ENCODE measurements at places on chromosomes 7 and 10.

- DNase-seq = no peak
Measured at GRCh38 chr10:63114031-63114814, 18.9 kb upstream of the NRBF2 start.

DNA sequence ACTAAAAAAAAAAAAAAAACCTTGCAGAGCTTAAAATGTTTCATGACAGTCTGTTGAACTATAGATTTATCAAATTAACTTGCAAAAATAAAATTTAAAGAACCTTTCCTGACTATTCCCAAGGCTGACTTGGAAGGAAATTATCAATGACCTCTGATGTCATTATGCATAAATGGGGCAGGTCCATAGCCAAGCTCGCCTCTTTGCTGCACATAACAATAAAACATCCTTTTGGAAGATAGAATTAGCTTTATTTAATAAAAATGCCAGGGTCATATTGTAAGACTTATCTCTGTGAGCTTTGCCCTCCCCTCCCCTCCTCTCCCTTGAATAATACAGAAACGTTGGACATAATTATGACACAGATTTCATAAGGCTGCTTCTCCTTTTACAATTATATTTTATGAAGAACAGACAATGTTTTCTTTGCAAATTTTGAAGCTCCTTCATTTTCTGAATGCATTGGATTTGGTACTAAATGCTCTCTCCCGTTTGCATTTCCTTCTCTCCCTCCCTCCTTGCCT, 444.8 kb downstream of the AUTS2 start:
- no peak for DNase-seq

DNA sequence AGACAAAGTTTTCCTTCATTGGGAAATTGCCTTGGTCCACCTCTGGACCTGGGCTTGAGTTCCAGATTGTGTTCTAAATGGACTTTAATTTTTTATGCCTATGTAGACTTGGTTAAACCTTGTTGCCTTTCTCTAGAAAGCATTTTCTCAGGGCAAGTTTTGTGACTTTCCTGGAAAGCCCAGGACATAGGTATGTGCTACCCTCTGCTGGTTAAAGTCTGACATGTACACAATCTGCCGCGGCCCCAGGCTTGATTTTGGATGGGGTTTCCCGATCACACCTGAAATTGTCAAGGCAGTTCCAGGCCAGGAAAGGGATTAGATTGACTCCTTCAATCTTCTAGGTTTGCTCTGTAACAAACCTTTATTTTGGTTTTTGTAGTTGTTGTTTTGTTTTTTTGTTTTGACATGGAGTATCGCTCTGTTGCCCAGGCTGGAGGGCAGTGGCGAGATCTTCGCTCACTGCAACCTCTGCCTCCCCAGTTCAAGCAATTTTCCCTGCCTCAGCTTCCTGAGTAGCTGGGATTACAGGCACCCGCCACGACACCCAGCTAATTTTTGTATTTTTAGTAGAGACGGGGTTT, 14.1 kb upstream of the AKR1B10 start:
- DNase-seq = peak; percentile 36

- DNase-seq = no peak
Measured at GRCh38 chr7:17497549-17498167, 199.2 kb downstream of the AHR start.

DNA sequence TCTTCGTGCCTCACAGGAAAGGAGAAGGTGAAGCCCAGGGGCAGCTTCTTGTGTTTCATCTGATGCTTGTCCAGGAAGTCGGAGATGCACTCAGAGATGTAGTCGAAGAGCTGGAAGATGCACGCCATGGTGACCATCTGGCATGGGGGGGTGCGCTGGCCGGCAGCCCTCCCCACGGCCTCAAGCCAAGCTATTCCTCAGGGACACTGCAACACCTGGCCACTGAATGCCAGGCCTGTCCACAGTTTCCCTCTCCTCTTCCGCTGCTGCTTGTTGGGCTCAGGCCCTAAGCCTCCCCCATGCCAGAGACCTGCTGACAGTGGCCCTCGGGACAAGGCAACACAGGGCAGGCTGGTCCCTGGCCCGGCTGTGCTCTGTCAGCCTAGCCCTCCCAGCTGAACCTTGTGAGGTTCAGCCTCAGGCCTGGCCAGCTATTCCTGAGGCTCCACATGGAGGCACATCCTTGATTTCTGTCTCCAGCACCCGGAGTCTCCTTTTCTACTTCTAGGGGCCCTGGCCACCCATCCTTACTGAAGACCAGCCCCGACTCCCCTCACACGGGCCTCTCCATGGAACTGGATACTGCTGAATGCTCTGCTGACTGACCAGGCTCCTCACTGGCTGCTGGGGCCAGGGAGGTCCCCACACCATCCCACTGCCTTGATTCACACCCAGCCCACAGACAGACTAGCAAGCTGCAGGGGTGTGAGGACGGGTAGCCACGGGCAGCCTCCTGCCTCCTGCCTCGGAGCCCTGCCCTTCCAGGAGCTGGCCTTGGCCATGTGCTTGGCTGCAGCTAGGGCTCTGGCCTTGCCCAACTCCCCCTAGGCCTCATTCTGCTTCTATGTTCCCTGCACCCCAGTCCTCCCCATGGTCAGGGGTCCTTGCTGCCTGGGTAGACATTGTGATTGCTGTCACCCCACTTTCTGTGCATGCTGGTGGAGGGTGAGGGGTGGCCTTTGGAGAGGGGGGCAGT, 10.1 kb upstream of the MYL7 start:
- DNase-seq = no peak

- DNase-seq = no peak
Measured at GRCh38 chr7:8229927-8230326, 32.0 kb downstream of the ICA1 start.

GRCh38 chr7:29330136-29330535, 135.6 kb downstream of the CHN2 start:
- DNase-seq = no peak

DNA sequence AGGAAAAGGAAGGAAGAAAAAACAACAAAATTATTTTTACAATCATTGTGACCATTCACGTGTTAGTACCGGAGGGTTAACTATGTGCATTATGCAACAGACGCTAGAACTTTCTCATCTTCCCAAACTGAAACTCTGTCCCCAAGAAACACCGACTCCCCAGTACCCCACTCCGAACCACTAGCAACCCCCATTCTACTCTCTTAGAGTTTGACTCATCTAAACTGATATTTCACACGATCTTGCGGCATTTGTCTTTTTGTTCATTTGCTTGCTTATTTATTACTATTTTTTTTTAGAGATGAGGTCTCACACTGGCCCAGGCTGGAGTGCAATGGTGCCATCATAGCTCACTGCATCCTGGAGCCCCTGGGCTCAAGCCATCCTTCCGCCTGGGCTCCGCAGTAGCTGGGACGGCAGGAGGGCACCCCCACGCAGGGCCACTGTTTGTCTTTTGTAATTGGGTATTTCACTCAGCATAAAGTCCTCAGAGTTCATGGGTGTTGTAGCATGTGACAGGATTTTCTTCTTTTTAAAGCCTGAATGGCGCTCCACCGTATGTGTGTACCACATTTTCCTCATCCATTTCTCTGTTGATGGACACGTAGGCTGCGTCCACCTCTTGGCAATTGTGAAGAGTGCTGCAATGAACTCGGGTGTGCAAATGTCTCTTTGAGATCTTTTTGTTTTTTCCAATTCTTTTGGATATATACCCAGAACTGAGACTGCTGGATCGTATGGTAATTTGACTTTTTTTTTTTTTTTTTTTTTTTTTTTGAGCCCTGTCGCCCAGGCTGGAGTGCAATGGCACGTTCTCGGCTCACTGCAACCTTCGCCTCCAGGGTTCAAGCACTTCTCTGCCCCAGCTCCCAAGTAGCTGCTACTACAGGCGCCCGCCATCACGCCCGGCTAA, 9.5 kb downstream of the MNX1 start:
- no peak for DNase-seq

- DNase-seq = no peak
Measured at GRCh38 chr10:121113385-121113696, 262.2 kb downstream of the WDR11 start.

- no peak for DNase-seq
Measured at GRCh38 chr10:71454347-71454746, 57.6 kb downstream of the CDH23 start.

DNA sequence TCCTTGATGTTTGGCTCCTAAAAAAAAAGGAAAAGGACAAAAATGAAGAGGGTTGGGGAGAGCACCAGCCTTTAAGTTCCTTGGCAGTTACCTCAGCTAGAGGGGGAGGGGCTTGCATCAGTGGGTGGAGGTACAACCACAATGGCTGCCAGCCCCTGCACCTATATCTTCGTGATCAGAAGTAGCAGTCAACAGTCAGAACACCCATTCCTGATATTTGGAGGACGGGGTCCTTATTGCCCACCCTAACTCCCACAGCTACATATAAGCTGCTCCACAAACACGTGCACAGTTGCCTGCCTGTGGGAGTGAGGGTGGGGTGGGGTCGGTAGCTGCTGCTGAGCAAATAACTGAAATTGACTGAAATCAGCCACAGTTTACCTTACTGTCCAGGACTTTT, 26.2 kb downstream of the C1GALT1 start:
- no peak for DNase-seq

- peak; percentile 69 for DNase-seq
Measured at GRCh38 chr10:22323538-22324305, 2.8 kb downstream of the BMI1 start.

DNA sequence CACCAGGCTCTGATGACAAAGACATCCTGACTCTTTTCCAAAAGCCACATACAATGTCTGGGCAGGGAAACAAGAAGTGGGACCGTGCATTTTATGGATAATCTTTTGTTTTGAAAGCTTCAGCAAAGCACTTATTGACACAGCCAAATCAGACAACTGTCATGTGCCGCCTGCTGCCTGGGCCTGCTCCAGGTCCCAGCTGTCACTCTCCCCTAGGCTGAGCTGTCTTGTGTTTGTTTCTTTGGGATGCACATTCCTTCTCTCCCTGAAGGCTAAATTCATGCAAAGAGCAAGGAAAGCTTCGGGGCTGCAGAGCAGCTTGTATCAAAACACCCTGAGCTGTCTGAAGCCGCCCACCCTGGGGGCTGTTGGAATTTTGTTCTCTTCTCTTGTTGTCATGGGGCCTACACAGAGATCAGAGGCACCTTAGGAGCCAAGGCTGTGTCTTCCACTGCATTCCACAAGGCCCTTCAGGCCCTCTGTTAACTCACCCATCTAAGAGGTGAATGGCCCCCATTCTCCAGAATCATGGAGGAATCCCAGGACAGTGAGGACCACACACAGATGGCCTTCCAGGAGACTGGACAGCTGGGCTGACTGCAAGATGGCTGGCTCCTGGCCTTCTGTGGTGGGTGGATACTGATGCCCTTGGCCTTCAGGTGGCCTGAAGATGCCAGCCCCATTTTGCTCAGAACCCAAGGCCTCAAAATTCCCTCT, 17.8 kb upstream of the SLC18A2 start:
- DNase-seq = no peak

- no peak for DNase-seq
Measured at GRCh38 chr7:72057231-72057630, 354.9 kb downstream of the CALN1 start.

DNA sequence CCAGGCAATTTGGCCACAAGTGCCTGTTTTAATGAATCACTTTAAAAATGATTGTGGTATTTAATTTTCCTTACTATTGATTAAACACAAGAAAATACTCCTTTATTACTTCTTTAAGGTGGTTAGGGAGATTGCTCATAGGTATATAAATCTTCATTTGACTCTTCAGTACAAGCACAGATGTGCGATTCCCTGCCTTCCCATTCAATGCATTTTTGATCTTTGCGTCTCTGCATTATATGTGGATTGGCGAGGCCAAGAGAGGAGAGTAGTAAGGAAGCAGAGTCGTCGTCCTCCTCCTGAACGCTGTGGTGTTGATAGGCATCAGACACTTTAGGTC, 683.7 kb downstream of the LRMDA start:
- no peak for DNase-seq
